Effector memory CD4-positive, alpha-beta T cell (primary cell): ENCODE measurements at places on chromosomes 4 and X.

DNA sequence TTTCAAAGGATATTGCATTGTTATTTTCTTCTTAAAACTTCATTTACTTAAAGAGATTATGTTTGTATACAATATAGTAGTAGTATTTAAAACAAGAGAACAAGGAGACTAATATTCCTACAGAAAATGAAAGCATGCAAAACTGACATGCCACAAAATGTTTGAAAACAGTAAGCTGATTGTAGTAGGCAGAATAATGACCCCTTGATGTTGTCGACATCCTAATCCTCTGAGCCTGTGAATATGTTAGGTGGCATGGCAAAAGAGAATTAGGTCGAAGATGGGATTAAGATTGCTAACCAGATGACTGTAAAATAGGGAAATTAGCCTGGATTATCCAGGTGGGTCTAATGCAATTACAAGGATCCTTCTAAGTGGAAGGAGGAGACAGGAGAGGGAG is 522.2 kb upstream of the NR3C2 start:
- DNase-seq = no peak

GRCh38 chrX:50204364-50204899 is at the start of gene CCNB3:
Gene CCNB3, plus strand, starts transcription at chrX:50204765. Its CDS starts 80,399 bp downstream, at chrX:50285164.
- peak; percentile 42 for DNase-seq

DNA sequence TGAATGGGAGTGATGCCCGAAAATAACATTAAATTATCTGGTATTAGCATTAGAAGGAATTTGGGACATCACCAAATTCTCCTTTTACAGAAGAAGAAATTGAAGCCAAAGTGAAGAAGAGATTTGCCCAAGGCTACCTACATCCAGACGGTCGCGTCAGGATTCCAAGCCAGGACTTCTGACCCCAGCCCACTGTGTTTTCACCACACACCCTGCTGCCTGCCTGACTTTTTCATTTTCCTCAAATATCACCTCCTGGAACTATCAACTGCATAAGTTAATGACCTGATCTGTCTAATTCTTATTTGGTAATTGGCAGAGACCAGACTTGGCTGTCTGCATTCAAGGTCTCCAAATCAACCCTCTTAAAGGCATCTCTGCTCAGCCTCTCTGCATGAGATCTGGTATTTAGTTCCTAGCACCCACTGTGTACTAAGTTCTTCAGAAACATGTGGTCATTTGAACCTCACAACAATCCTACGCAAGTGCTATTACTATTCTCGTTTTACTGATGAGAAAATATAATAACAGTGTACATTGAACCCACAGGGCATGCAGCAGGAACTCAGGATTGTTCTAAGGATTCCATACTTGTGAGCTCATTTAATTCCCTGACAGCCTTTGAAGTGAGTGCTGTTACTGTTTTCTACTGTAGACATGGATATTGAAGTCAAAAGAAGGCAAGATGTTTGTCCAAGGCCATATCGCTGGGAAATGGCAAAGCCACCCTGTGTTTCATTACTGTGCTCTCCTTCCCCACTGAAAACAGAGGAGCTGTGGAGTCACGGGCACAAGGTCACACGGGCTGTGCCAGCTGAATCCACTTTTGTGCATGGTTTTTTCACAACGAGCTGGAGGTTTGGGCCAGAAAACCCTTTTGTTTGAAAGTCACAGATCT is 195.2 kb upstream of the C1QTNF7 start:
- no peak for DNase-seq

- DNase-seq = no peak
Observed at GRCh38 chr4:125370478-125370877, 55.7 kb downstream of the FAT4 start.

DNA sequence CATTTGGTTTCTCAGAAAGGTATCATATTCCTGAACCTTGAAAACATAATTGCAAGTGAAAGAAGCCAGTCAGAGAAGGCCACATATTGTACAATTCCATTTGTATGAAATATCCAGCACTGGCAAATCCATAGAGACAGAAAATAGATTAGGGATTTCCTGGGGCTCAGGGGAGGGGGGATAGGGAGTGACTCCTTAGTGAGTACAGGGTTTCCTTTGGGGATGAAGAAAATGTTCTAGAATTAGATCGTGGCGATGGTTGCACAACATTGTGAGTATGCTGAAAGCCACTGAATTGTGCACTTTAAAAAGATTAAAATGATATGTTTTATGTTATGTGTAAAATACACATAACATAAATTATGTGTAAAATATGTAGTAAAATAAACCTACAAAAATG is 10.3 kb downstream of the XPNPEP2 start:
- no peak for DNase-seq

- DNase-seq = no peak
Observed at GRCh38 chr4:7737268-7737645, 202.4 kb downstream of the AFAP1 start.

GRCh38 chrX:78237127-78237526 is 90.3 kb downstream of the CYSLTR1 start:
- DNase-seq = no peak

DNA sequence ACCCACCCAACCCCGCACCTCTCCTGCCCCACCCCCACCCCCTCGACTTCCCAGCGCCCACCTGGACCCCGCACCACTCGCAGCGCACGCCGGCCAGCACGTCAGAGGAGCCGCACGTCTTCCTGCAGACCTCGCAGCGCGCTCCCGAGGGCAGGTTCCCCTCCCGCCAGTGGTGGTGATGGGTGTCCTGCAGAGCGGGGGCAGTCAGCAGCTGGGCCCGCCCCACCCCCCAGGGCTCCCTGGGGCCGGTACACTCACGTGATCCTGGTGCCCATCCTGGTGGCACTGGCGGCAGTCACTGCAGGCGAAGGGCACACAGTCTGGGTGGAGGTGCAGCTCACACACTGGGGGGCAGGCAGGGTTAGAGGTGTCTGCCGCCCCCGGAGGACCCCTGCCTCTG is 5.1 kb downstream of the DGKQ start:
- DNase-seq = no peak

GRCh38 chr4:87092389-87093141 is 127.9 kb downstream of the KLHL8 start:
- DNase-seq = no peak

DNA sequence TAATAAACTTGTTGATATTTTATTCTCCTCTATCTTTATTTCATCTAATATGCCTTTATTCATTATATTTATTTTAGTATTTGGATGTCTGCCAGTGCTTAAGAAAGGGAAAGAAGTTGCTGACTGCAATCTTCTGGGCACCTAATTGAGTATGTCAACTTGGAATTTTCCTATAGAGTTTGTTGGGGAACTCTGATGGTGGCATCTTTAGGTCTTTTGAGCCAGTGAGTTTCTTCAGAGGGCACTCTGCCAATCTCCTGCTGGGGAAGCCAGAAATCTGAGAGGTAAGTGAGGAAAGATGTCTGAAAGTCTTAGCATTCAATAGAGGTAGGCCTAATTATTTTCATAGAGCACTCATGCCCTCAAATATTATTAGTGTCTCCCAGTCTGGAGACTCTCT is 475.0 kb downstream of the GABRG1 start:
- no peak for DNase-seq

GRCh38 chrX:105816517-105816916 is 5.8 kb upstream of the NRK start:
- no peak for DNase-seq

- DNase-seq = no peak
Observed at GRCh38 chr4:112808001-112808400, 171.1 kb downstream of the LARP7 start.

DNA sequence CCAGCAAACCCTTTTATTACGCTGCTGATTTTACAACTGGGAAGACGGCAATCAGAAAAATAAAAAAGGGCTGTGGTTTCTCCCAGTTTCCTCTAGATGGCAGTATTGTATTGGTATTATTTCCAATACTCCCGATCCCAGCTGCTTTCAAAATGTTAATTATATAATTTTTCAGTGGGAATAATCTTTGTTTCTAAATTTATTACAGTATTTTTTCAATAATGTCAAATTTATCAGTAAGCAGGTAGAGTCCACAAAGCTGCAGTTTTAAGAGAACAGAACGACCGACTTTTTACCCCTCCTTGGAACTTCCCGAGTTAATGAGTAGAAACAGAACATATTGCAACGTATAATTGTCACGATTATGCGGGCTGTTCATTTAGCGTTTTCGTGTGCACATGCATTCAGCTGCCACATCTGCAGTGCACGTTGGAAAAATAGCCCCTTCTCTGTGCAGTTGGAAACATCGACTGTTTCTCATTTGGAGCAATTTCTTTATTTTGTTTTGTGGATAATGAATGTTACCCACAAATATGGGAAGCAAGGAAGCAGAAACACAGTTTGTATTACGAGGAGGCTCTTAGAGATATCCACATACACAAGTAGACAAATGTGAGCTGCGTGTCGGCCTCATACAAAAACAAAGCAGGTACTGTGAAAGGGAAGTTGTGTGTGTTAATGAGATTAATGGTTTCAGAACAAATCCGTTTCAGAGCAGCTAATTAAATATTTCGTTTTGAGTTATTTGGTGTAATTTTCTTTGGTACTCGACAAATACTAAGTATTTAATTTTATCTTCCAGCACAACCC is 188.0 kb downstream of the STIM2 start:
- no peak for DNase-seq

- no peak for DNase-seq
Observed at GRCh38 chrX:13266641-13267345, 53.1 kb downstream of the ATXN3L start.

- DNase-seq = no peak
Observed at GRCh38 chr4:48439988-48440387, 43.2 kb upstream of the SLC10A4 start.

DNA sequence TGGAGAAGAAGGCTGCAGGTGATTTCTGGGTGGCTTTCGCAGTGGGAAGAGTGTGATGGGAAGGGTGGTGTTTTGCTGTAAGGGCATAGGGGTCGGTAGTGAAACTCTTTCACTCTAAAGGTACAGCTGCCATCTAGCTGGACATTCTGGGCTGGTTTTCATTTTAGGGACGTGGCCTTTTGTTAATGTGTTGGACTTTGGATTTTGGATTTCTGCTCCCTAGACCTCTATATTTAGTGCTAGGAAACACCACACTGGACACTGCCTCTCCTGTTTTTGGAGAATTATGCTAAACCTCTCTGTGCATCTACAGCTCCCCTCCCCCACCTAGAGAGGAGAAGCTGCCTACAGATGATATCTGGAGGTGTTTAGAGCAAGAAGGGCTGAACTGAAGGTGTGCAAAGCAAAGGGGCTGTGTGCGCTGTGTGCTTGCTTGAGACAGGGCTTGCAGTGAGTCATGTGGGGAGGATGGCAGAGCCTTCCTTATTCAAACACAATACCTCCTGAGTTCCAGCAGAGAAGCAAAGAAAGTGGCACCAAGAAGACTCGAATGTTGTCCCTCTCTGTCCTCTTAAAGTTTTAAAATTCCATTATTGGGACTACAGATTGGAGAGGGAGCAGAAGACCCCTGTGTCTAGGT is 47.9 kb downstream of the STARD8 start:
- DNase-seq = no peak

DNA sequence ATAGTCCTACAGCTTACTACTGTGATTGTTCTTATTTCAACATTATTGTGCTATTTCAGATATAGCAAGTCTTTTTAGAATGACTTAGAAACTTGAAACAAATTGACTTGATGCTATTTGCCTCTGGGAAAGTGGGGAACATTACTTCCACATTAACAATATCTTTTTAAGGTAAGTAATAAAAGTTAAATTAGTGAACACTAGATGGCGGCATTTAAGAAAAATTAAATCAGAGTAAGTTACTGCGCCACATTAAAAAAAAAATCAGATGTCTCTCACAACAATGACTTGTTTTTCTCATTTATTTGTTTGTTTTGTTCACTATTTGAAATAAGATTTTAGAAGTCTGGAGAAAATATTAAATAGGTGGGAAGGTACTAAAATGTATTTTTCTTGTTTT is 1026.9 kb upstream of the SLIT2 start:
- no peak for DNase-seq

DNA sequence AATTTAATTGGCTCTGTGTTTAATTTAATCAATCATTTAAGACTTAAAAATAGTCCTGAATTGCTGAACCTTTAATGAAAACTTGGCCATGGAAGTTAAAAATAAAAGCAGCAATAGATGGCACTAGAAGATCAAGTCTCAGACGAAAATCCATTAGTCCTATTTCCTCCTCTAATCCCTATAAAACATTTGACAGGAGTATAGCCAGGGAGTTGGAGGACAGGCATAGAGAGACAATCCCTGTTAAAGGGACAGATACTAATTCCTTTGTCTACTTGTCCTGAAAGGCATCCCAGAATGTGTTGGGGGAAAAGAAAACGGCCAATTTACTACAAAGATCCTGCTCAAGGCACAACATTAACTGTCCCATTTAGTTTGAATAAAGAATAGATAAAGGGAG is 276.3 kb upstream of the TACR3 start:
- DNase-seq = no peak

DNA sequence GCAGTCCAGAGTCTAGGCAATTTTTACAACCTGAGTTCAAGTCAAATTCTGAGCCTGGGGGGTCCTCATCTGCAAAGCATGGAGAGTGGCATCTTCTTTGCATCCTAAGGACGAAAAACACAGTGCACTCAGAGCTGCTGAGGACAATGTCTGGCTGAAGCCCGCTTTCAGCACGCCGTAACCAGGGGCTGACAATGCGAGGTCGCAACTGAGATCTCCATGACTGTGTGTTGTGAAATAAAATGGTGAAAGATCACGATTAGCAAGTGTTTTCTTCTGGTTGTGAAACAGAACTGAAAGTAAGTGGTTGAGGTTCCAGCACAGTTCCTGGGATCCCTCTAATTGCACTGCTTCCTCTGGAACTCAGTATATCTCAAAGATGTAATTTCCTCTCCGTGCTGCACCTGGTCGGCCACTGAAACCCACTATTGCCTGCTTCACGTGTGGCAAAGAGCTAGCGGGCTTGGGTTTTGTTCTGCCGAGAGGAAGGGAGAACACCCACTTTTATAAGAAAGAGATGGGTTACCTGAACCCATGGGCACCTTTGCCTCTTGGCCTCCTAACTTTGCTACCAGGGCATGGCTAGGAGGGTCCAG is 7.7 kb upstream of the F11 start:
- DNase-seq = no peak

DNA sequence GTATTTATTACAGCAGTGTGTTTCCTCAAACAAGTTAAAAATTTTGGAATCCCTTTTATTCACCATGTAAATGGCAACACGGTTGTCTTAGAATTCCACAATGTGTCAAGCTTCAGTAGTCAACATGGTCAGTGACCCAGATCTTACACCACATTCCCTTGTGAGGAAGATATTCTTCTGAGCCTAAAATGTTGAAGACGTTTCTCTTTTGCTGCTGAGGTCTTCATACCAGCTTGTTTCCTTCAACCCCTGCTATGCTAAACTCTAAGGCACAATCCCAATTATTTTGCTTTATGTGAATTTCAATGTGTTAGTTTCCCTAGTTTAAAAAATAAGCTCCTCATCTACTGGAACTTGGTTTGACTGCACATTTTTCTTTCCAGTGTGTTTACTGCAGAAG is 17.6 kb upstream of the LDB2 start:
- DNase-seq = no peak

DNA sequence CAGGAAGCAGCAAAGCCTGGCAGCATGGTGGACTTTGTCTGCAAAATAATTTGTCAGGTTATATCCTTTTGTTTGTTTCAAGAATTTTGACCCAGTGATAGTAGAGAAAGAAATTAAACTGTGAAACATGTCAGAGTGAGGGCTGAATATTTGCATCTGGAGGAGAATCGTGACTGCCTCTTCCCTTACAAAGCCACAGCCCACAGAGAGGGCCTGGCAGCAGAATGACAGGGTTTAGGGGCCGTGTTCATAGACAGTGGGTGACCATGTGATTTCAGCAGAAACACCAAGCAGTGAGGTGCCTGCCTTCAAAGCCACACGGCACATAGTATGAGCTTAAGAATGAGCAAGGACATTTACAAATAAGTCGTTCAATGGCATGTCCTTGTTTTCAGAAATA is 24.4 kb upstream of the PLAC8 start:
- no peak for DNase-seq

- DNase-seq = no peak
Observed at GRCh38 chrX:47373198-47373597, 2.8 kb downstream of the ZNF157 start.
